ENCODE measurements at places on chromosomes 12 and 14.

- DNase-seq, result no peak
Observed at GRCh38 chr12:56007564-56008559, 10.8 kb downstream of the SUOX start.

DNA sequence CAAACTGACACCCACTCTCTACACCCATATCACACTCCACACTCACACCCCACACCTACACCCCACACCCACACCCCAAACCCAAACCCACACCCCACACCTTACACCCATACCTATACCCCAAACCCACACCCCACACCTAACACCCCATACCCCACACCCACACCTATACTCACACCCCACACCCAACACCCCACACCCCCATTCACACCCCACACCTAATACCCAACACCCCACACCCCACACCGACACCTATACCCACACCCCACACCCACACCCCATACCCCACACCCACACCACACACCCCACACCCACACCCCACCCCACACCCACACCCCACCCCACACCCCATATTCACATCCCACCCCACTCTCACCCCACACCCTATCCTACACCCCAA, 38.5 kb downstream of the TMEM120B start:
- DNase-seq, result no peak

DNA sequence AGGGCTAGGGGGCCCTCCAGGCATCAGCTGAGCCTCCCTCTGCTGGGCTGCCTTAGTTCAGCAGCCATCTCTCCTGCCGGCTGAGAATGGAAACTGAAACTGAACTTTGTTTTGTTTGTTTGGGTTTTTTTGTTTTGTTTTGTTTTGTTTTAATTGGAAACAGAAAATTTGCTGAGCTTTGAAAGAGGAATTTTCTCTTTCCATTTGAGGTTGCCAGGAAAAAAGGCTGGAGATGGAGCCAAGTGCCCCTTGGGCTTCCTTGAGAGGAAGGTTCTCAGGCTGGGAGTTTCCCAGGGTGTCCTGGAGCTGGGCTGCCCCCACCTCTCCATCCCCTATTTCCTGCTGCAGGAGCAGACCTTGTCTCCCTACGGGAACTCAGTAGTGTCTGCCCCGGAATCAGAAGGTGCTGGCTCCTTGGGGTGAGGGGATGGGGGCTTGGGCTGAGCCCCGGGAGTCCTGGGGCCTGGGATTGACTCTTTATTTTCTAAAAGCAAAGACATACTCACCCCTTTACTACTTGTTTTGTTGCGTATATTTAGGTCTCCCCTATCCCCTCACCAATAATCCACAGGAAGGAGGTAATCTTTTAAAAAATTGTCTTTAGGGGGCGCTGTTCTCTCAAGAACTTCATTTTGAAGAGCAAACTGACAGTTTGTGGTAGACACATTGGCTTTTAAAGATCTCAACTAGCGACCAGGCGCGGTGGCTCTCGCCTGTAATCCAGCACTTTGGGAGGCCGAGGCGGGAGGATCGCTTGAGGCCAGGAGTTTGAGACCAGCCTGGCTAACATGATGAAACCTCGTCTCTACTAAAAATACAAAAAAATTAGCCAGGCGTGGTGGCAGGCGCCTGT, 21.3 kb upstream of the OASL start:
- DNase-seq, result no peak

DNA sequence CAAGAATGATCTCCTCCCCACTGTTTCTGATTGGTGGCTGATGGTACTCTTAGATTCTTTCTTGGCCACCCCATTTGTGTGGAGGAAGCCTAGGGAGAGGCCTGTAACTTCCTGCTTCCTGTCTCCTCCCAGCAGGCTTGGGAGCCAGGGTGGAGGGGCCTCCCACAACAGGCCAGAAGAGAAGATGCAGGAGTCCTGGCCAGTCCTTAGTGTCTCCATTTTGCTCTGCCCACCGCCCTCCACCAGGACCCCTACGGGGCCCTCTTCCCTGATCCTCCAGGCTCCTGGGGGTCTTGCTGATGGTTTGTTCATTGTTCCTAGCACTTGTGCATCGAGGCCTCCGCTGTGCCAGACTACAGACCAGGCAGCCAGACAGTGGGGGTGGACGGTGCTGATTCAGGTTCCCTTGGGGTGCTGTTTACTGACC, 6.8 kb downstream of the TSPAN9 start:
- peak; percentile 62 for DNase-seq

DNA sequence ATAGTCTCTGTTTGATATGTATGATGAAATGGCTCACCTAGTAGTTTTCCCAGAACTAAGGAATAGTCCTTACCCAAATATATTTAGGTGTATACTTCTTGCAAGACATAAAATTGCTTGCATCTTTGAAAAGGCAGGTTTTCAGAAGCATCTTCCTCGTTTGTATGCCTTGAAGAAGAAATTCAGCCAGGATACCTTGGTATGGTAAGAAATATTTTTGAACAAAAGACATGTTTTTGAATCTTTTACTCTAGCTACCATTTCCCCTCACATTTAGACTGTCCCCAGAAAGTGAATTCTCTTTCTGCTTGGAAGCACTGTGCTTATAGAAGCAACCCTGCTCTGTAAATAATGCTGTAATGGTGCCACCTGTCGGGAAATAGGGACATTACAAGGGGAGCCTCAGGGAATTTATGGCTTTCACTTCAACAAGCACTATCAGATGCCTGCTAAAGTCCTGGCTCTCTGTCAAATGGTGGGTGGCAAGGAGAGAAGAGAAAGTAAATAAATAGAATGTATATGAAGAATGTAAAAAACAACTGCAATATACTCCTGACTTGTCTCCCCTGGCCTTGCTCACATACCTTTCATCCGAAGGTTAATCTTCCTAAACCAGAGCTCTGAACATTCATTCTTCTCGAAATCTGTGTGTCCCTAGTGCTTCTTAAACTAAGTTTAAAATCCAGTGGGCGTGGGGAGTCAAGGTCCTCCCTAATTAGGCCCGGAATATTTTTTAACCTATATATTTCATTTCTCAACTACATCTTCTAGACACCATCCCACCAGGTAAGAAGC, 6.1 kb downstream of the CCDC184 start:
- DNase-seq, result no peak

GRCh38 chr14:35134329-35135123, 12.2 kb downstream of the PRORP start:
- no peak for DNase-seq

GRCh38 chr14:84129941-84130340, 1400.0 kb upstream of the FLRT2 start:
- DNase-seq, result no peak

DNA sequence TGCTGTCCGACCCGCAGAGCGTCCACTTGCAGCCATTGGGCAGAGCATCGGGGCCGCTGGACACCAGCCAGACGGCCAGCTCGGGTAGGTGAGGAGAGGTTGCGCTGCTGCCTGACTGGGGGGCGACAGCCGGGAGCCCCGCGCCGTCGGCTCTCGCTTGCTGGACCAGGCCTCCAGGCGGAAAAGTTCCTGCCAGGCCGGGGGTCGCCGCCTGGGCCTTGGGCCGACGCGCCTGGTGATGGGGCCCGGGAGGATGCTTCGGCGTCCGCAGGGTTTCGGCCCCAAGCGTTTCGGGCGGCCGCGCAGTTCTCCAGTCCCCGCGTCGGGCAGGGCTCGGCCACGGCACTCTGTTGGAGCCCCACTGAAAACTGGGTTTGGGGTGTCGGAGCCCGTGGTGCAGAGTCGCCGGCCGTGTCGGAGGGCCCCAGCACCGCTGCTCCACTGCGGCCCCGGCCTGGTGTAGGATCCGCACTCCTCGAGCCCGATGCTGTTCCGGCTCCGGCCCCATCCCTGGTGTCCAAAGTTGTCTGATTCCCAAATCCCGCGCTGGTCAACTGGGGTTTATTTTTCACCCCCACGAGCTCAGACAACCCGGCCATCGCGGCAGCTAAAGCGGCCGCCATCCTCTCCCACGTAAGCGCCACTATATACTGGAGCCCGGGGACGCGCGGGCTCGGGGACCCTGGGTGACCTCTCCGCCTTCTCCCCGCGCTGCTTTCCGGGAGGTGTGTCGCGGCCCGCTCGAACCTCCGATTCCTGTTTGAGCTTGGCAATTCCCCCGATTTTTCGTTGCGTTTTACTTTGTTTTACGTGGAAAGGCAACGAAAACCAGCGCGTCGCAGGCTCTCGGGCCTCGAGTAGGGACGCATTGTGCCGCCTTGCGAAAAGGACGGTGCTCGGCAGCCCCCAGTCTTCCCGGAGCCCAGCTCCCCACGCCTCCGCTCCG, 872 bp downstream of the VSX2 start:
- DNase-seq, result no peak

GRCh38 chr14:85987907-85988306, 458.0 kb downstream of the FLRT2 start:
- DNase-seq, result no peak

DNA sequence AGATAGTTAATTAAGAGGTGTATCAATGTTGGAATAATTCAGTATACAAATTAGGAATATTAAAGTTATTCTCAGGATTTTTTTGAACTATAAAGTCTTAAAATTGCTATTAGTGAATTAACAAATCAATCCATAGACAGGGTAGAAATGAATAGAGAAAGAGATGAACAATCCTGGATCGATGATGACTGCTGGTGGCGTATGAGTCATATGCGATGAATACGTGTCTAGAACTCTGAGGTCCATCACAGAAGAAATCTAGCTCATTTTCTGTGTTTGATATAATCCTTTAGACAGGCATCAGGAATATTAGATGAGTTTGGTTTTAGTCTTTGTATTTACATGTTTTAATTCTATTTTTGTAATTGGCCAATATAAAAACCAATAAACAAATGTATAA, 85.4 kb upstream of the RTL1 start:
- DNase-seq, result no peak

DNA sequence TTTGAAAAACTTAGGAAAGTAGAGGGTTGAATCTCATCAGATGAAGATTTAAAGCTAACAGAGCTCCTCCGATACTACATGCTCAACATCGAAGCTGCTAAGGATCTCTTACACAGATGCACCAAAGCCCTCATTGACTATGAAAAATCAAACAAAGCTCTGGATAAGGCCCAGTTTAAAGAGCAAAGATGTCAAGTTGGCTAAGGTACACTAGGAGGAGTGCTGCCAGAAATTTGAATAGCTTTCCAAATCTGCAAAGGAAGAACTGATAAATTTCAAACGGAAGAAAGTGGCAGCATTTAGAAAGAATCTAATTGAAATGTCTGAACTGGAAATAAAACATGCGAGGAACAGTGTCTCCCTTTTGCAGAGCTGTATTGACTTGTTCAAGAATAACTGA, 141.2 kb downstream of the SLC5A8 start:
- no peak for DNase-seq

DNA sequence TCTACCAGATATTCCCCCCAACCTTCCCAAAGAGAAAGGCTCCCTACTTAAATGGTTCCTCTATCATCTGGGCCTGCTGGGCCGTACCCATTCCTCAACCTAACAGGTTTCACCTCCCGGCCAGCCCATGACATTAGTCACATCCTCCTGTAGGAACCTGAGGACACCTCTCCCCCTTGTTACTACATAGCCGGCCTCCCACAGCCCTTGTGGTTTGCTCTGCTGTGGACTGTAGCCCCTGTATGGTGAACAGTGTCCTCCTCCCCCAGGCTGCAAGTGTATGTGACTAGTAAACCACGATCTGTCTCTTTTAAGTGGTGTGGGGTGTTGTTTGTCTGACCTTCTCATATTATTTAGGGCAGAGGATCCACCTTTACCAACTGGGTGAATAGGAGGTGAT, 371.7 kb downstream of the RGS6 start:
- no peak for DNase-seq

GRCh38 chr12:11085419-11085818, 6.7 kb downstream of the TAS2R43 start:
- no peak for DNase-seq

GRCh38 chr14:76386944-76387782, 11.2 kb downstream of the ESRRB start:
- peak; percentile 85 for DNase-seq

DNA sequence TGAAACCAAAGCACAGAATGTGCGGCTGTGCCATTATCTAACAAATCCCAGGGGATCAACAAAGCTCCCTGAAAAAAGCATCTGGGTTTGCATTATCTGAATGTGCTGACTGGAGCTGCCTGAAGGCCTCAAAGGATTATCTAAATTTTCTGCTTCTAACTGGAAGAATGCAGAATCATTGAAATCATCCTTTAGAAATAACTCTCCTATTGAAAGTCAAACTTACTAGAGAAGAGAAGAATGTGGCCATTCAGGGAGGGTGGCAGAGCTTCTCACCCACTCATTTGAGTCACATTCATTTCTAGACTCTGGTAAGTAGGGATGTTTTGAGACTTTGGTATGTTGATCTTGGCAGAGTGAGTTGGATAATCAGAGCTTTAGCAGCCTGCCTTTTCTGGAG, 220.6 kb upstream of the RGS6 start:
- DNase-seq, result no peak

DNA sequence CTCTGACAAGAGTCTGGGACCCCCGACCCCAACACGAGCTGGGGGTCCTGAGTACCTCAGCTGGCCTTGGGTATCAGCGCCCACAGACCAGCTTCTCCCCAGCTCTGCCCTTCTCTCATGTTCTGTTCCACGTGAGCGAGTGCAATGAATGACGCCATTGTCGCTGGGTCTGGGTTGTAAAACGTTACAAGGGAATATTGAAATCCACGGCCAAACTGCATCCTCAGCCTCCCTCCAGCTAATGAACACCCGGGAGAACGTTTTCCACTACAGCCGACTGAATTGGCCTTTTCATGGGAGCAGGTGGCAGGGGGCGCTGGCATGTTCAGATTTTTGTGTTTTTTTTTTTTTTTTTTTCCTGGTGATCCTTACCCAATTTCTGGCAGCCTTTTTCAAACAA, 34.7 kb downstream of the TBX5 start:
- no peak for DNase-seq

DNA sequence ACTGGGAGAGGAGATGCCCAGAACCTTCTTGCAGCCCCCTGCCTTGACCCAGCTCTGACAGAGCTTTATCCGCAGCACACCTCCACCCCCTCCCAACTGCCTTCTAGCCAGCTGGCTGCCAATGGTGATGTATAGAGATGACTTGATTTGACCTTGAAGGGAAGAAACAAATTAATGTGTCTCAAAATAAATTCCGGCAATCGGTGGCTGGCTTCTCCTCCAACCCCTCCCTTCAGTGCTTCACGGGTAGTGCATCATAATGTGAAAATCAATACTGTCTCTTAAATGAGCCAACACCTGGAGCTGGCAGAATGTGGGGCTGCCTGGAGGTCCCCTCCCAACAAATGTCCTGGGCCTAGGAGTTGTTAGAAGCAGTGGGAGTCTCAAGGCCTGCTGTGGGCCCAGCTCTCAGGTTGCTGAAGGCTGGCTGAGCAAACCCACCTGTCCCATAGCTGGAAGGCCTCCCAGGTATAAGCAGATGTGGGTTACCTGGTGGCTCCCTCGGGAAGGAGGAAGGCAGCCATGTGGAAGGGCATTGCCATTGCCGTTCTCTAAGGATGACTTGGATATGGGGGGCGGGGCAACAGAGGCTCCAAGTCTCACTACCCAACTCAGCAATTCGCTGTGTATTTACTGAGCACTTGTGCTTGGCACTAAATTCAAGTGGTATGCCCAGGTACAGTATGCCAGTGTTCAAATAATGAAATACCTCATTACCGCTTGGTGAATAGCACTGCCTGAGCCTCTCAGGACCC, 23.2 kb downstream of the HSPB8 start:
- no peak for DNase-seq

- no peak for DNase-seq
Observed at GRCh38 chr14:21056520-21057163, 980 bp upstream of the RNASE8 start.

All from posterior vena cava (tissue), 2 donors.